CD14-positive monocyte (primary cell): ENCODE measurements at places on chromosomes 6 and 20.

- no peak for DNase-seq
These were observed 587.8 kb upstream of the JAG1 start for GRCh38 chr20:11261533-11262000.

DNA sequence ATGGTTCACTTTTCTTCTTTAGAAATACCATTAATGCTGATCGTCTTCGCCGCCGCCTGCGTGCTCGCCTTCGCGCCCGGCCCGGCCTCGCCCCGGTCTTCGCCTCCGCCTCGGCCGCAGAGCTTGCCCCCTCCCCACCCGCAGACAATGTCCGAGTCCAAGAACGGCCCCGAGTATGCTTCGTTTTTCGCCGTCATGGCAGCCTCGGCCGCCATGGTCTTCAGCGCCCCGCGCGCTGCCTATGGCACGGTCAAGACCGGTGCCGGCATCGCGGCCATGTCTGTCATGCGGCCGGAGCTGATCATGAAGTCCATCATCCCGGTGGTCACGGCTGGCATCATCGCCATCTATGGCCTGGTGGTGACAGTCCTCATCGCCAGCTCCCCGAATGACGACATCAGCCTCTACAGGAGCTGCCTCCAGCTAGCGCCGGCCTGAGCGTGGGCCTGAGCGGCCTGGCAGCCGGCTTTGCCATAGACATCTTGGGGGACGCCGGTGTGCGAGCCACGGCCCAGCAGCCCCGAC, 4.8 kb upstream of the PRPH2 start:
- peak; percentile 16 for DNase-seq

GRCh38 chr6:112457886-112458285, 110.8 kb downstream of the RFPL4B start:
- no peak for DNase-seq

DNA sequence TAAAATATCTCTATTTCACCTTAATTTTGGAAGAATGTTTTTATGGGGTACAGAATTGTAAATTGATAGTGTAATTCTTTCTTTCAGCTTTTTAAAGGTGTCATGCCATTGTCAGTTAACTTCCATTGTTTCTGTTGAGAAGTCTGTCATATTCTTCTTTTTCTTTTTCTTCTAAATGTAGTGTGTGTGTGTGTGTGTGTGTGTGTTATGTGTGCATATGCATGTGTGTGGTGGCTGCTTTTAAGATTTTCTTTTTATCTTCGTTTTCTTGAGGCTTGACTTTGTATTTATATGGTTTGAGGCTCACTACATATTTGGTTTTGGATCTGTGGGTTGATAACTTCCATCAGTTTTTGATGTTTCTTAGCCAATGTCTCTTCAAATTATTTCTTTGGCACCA, 176.5 kb downstream of the OGFRL1 start:
- no peak for DNase-seq

- DNase-seq, result no peak
These were observed 36.7 kb downstream of the IMPG1 start for GRCh38 chr6:76035713-76036112.

- DNase-seq, result peak; percentile 45
These were observed 161.0 kb downstream of the BACH2 start for GRCh38 chr6:90135667-90136066.

- no peak for DNase-seq
These were observed 53.3 kb downstream of the ATG5 start for GRCh38 chr6:106272287-106272686.

DNA sequence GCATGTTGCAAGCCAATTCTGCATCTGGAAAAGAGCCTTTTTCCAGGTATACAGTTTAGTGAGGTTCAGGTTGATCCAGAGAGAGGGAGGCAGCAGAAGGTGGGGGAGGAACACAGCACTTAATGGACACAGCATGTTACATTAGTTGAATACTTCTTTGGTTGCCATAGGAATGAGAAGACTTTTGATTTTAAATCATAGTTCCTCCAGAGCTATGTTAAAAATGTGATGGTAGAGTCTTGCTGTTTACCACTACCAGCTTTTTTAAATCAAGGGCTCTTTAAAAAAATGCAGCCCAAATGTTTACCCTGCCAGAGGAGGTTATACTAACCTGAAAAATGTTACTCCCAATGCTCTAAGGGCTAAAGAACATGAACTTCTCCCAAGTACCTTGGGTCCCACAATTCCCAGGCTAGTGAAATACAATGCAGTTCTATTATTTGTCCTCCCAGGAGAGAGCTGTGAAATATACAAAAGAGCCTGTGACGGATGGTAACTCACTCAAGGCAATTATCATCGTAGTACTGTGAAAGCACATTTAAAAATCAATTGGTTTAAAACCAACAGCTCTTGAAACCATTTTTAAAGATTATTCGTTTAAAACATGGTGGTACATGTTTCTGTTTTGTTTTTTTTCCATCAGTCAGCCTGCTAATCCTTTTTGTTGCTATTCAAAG, 6.9 kb upstream of the PHACTR1 start:
- no peak for DNase-seq

DNA sequence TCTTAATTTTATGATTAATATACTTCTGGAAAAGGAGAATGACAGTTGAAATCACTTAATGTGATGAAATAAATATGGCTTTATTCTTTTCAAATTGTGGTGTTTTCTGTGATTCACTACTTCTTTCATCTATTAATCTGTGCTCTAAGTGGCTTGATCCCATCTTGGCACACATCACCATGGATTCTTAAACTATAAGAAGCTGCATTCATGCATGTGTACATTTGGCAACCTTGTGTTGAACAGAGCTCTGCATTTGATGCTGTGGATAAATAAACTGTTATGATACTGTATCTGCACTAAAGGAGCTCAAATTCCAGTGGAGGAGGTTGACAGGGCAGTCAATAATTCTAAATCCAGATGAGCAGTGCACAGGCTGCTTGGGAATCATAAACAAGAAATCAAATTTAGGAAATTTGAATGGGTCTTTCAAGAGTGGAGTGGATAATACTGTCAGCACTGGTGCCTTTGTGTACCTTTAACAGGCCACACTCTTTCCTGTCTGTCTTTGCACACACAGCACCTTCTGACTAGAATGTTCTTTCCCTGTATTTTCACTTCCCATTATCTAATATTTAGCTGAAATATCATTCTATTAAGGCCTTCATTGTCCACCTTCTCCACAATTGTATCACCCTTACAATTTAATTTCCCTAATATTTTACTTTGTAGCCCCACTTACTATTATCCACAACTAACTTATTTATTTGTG, 252.9 kb downstream of the GRM1 start:
- DNase-seq, result no peak

GRCh38 chr6:73369563-73369962, at the start of gene OOEP:
OOEP (minus strand) TSS chr6:73369897; CDS start chr6:73369792, 105 bp downstream.
- no peak for DNase-seq

DNA sequence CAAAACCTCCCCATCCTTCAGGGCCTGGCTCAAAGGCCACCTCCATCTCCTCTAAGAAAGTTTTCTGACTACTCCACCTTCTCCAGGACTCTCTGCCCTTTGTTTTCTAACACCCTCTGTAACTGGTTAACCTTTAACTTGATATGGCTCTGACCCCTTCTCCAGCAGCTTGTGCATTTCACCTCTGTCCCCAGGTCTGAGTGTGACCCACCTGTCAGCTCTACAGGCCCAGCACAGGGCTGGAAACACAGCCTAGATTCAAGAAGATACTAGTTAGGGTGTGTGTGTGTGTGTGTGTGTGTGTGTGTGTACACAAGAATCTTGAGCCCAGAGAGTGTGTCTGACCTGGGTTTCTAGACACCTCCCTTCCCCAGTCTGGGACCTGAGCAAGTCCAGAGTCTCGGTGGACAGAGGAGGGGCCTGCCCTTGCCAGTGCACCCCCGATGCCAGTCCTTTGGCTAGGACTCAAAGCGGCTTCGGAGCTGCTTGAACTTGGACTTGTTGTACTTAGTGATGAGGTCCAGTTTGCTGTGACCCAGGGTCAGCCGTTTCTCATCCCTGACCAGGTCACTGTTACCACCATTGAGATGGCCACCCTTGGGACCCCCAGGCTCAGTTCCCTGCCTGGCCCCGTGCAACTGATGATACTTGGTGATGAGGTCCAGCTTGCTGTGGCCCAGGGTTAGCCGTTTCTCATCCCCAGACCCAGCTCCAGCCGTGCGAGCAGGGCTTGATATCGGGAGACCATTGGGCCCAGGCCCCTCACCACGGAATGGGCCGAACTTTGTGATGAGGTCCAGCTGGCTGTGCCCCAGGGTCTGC, 1.7 kb upstream of the EIF6 start:
- no peak for DNase-seq

- DNase-seq, result no peak
These were observed 1.6 kb upstream of the ATP5F1E start for GRCh38 chr20:59033616-59034165.

DNA sequence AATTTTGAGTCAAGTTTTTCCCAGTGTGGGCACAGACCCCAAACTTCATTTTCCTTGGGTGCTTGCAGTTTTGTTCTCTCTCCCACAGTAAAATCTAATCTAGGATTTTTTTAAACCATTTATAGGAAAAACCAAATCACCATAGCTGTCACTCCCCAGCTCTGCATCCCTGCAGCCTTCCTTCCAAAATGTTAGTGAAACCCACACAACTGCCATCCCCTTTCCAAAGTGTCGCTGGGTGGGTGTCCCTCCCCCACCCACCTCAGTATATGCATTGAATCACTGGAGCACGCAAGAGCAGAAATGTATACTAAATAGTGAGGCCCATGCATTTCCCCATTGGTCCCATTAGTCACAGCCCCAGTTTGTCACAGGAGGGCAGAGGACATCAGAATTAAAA, 138.3 kb downstream of the MTFR2 start:
- no peak for DNase-seq

DNA sequence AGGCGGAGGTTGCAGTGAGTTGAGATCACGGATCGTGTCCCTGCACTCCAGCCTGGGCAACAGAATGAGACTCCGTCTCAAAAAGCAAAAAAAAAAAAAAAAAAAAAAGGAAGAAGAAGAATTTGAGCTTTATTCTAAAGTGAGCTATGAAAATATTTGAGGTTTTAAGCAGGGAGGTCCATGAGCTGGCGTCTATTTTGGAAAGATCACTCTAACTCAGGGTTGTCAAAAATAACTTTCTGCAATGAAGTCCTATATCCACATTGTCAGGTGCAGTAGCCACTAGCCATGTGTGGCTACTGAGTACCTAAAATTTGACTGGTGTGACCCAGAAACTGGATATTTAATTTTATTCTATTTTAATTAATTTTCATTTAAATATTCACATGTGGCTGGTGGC, 217.1 kb downstream of the PTPRT start:
- no peak for DNase-seq

GRCh38 chr6:10014557-10014956, 400.3 kb downstream of the TFAP2A start:
- DNase-seq, result no peak

GRCh38 chr6:154773610-154774089, 40.4 kb downstream of the SCAF8 start:
- no peak for DNase-seq

- DNase-seq, result no peak
These were observed 106.8 kb upstream of the PREP start for GRCh38 chr6:105509506-105510331.

- DNase-seq, result no peak
These were observed 4.2 kb downstream of the CLIC5 start for GRCh38 chr6:46011188-46012085.

GRCh38 chr6:83879746-83880145, 20.3 kb downstream of the CYB5R4 start:
- no peak for DNase-seq

- no peak for DNase-seq
These were observed 291.3 kb downstream of the OGFRL1 start for GRCh38 chr6:71579902-71580301.

GRCh38 chr6:134424165-134424797, 106.4 kb upstream of the SGK1 start:
- peak; percentile 68 for DNase-seq

DNA sequence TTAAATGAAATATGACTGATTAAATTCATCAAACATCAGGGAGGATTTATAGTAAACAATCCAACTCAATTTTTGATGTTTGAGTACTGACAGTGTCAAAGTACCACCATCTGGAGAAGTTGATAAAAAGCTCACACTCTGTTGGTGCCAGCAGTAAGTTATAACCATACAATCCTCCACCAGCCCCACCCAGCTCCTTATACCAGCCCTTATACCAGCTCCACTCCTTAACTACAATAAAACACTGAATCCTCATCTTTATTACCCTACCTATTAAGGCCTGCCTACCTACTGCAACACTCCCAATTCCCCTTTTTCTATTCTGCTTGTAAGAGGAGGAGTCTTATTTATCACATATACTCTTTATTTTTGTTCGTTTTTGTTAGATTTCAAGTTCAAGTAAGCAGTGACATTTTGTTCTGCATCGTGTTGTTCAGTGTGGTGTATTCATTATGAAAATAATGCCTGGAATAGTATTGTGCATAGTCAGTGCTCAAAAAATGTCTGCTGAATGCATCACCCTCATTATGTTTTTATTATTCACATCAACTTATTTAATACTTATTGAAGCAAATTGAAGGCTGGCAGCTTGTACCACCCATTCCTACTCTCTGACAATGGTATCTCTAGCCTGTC, 954.7 kb upstream of the ADGRB3 start:
- no peak for DNase-seq

- DNase-seq, result no peak
These were observed 3.9 kb upstream of the DSE start for GRCh38 chr6:116366740-116367275.

- no peak for DNase-seq
These were observed 73.0 kb downstream of the SLX4IP start for GRCh38 chr20:10508060-10508459.

GRCh38 chr6:57104336-57104735, 14.3 kb downstream of the ZNF451 start:
- DNase-seq, result peak; percentile 17

DNA sequence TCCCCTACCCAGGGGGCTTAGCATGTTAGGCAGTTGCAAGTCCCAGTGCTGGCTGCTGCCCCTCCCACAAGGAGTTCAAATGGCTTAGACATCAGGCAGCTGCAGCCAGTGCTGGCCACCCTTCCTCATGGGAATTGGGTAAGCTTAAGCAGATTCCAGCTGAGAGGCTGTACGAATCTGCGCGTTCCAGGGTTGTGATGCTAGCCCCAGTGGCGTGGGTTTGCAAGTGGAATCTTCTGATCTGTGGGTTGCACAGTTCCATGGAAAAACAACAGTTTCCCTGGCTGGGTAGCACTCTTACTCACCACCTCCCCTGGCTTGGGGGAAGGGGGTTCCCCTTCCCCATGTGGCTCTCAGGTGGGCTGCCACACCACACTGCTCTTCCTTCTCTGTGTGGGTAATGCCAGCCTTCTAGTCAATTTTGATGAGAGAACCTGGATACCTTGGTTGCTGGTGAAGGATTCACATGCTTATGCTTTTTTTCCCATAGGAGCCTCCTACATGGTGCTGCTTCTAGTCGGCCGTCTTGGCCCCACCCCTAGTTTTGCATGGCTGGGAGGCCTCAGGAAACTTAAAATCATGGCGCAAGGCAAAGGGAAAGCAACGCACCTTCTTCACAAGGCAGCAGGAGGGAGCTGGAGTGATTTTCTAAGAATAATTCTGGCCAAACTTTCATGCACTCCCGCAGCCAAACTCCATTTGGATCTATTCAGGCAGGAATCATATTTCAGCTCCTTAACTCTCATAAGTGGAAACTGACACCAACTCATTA, 13.0 kb downstream of the DYNLT2 start:
- DNase-seq, result no peak
